WTC11 (cell line): ENCODE measurements at places on chromosomes 13 and 19.

- no peak for DNase-seq
Observed at GRCh38 chr19:55526216-55527196, 10.4 kb downstream of the SBK2 start.

DNA sequence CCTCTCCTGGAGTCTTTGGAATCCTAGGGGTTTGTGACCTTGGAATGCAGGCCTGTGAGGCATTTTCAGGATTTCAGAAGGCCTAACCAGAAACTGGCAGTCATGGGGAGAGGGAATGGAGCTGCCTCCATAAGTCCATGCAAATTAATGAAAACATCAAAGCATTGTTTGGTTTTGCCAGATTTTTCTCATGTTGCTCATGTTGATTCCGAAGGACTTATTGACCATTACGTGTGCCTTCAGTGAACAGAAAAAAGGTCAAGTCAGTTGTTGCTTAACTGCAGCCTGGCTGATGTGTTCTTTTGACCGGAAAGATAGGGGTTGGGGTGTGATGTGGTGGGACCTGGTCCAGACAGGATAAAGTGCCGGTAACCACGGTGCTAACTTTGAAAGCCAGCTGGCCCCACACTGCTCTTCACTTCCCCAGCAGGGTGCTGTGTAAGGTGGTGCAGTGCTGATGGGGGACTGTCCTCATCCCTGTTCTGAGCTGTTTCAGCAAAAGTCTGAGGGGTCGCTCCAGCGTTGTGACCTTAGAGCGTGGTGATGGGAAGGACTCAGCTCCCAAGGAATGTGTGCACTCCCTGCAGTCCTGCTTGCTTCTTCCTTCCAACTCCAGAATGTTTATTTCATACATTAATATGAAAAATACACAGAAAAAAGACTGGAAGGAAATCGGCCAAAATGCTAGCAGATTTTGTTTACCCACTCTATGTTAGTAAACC is 3.5 kb downstream of the RNF113B start:
- DNase-seq, result no peak

- no peak for DNase-seq
Observed at GRCh38 chr13:46015366-46015765, 37.2 kb downstream of the ZC3H13 start.

- DNase-seq, result peak; percentile 32
Observed at GRCh38 chr13:74134777-74135325, 647 bp upstream of the KLF12 start.

- DNase-seq, result no peak
Observed at GRCh38 chr13:67036699-67037457, 193.3 kb downstream of the PCDH9 start.
